NCI-H2081 (cell line): ENCODE measurements at places on chromosomes 12 and 14.

- DNase-seq, result no peak
These were observed 82.6 kb downstream of the BBS10 start for GRCh38 chr12:76265424-76266180.

- no peak for DNase-seq
These were observed 28.2 kb downstream of the EEA1 start for GRCh38 chr12:92900941-92901340.

- no peak for DNase-seq
These were observed 205.7 kb downstream of the EGLN3 start for GRCh38 chr14:33745163-33745562.

- no peak for DNase-seq
These were observed at the start of gene ADCY4 for GRCh38 chr14:24334431-24335291. TSS of gene ADCY4 (minus strand) at chr14:24335071. CDS start at chr14:24334652, 419 bp downstream.

- no peak for DNase-seq
These were observed 5.8 kb downstream of the NUMB start for GRCh38 chr14:73452341-73453186.

- peak; percentile 26 for DNase-seq
These were observed 6.2 kb downstream of the KHNYN start for GRCh38 chr14:24435998-24436354.

DNA sequence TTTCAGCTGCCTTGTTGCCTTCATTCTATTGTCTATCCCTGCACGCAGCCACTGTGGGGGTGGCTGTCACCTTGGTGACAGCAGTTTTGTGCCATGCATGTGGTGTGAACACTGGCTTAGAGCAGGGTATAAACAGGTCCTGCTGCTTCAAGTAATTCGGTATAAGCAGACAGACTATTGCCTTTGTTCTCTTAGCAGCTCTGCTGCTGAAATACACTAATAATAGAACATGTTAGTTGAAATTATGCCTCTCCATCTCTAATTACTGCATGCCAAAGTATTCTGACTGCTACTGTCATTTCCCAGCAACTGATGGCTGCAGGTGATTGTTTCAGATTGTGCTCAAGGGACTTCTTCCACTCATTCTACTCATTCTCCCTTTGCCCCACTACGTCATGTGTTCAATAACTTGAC lies 34.6 kb downstream of the PTPRO start:
- DNase-seq, result peak; percentile 99

- DNase-seq, result no peak
These were observed 20.6 kb upstream of the CPM start for GRCh38 chr12:68953536-68953935.

DNA sequence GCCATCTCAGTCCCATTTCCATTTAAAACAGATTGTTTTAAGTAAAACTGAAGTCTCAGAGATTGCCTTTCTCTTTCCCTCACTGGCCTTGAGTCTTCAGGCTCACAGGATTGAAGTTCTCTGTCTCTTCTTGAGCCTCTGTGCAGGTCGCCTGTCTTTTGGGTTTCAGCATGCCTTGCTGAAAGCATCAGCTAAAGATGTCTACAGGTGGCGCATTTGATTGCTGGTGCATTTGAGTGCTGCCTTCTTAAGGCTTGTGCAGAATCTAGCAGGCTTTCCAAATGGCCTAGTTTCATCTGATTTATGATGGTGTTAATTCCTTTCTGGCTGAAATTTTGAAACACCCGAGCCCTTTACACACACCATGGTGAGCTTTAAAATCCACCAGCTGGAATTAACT lies 1062.2 kb upstream of the FBXO33 start:
- no peak for DNase-seq

DNA sequence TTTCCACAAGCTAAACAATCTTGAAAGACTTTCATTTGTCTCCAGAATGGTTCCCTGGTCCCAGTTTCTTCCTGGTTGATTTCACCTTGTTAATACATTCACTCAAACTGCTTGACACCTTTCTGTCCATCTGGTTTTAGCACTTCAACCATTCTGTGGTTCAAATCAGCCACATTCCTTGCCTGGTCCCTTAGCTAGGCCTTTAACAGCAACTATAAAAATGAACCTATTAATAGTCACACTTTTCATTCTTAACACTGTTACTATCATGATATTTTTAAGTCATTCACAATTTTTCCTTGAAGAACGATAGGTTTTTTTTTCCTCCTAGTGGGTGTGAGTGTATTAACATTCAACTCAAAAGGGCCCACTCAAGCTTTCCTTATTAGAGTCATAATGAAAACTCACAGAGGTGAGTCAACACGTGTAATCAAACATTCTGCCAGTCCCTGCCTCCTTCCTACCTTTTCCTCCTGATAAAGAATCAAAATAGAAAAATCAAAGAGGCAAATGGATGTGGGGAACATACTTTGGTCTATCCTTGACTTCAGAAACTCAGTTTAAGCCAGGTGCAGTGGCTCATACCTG lies 34.4 kb upstream of the CCNT1 start:
- DNase-seq, result no peak

DNA sequence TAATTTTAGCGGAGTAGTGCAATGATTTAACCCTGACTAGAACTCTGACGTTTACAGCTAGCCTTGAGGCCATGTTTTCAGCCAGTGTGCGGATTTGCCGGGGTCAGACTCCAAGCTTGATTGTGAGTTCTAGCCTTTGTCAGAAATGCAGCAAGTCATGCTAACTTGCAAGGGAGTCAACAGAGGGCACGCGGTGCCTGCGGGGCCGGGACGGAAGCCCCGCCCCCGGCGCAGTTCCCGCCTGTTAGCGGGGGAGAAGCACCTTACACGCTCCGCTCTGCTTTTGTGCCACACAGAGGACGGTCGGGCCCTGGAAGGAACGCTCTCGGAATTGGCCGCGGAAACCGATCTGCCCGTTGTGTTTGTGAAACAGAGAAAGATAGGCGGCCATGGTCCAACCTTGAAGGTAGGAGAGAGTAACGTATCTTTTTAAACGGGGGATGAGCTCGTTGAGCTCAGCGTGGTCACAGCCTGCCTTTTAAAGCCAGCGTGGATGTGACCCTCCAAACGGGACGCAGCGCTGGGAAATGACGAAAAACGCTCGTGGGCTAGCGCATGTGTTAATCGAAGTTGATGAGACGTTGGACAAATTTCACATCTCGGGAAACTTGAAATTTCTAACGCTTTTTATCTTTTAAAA lies 14.8 kb upstream of the EID3 start:
- peak; percentile 90 for DNase-seq

DNA sequence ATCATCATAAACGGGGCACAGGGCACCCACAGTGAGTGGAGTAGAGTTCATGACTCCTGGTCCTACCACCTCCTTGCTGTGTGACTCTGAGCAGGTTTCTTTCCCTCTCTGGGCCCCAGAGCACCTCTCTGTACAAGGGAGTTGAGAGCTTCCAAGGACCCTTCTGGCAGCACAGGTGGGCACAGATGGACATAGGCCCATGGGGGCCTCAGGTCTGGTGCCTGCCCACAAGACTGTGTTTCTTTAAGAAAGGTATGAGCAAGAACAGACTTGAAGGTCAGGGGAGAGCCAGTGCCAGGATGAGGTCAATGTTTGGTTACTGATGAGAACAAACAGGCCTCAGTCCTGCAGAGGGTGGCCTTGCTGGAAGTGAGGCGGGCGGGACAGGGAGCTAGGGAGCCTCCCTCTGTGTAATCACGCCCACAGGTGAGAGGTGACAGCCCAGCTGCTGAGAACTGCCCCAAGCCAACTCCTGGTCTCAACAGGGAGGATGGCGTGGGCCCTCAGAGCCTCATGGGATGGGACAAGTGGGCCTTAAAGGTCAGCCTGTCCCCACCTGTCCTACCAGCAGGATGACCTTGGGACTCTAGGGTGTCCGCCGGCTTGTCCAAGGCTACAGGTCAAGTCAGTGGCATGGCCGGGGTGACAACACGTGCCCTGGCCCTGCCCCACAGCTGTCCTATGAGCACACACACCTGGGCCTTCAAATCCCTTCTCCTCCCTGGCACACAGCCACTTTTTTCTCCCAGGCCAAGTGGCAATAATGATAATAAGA lies 49.1 kb downstream of the CCDC85C start:
- DNase-seq, result no peak

DNA sequence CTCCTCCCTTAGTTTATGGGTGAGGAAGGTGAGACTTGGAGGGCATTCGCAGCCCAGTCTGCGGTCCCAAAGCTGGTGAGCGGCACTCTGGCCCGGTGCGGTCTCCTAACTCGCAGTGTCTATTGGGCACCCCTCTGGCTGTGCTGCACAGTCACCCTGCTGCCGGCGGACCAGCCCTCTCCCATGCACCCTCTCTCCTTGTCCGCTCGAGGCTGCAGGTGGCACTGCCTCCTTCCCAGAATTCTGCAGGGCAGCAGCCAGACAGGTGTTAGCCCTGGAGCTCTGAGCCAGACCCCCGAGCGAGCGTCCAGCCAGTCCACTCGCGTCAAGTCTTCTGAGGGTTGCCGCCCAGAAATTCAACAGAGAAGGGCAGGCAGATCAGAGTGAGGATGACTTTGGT lies 56.8 kb upstream of the DYNC1H1 start:
- DNase-seq, result no peak

DNA sequence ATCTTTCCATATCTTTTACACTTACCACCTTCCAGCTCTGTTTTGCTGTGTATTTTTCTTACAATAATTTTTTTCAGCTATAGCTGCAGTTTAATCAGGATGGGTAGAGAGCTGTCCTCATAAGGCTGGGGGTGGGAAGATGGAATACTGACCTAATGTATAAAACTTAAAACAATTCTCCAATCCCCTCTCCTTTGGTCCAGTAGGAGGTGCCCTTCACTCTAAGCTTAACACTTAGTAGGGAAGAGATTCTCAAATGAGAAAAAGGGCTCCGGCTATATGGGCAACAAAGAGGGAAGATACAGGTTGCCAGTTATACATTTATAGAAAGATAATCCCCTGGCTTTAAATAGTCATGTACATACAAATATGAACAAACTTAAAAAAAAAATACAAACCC lies 2.8 kb downstream of the ORMDL2 start:
- DNase-seq, result no peak

DNA sequence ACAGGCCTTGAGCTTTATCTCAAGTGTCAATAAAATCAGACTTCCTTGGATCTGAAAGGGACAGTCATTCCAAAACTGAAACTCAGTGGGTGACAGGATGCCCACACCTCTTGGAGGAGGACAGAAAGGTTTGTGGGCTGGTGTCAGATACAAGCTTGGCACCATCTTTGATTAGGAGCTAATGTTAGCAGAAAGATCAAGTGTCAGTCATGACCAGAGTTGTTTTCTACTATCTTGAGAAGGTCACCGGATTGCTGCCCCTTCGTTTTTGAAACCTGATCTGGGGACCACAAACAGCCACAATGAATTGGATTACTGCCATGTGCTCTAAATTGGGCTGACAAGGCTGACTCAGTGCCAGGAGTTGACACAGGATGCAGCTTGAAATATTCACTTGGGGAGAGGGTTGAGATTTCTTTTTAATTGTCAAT lies 88.3 kb downstream of the OTOGL start:
- peak; percentile 75 for DNase-seq

GRCh38 chr12:98351089-98351488 lies 164.3 kb upstream of the TMPO start:
- DNase-seq, result no peak

- no peak for DNase-seq
These were observed 11.2 kb downstream of the ACVR1B start for GRCh38 chr12:51962737-51963136.

- no peak for DNase-seq
These were observed 396.5 kb downstream of the FOXG1 start for GRCh38 chr14:29163109-29163508.

DNA sequence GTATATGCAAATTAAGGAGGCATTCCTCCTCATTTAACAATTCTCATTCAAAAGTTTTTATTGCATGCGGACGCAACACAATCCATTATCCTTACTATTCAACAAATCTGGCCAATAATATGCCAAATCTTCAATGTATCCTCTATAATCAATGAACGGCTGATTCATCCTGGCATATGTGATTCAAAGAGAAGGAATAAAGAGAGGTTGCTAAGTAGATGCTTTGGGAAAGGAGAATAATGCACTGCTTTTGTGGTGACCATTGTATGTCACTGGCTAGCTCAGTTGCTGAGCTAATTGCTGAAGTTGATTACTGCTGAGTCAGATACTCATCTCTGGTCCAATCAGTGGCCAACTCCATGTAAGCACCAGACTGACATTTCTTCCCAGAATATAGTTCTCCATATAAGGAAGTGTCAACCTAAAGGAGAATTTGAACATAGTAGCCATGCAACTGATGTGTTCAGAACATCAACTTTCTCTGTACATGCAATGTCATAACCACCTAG lies 148.0 kb downstream of the PDZRN4 start:
- no peak for DNase-seq

DNA sequence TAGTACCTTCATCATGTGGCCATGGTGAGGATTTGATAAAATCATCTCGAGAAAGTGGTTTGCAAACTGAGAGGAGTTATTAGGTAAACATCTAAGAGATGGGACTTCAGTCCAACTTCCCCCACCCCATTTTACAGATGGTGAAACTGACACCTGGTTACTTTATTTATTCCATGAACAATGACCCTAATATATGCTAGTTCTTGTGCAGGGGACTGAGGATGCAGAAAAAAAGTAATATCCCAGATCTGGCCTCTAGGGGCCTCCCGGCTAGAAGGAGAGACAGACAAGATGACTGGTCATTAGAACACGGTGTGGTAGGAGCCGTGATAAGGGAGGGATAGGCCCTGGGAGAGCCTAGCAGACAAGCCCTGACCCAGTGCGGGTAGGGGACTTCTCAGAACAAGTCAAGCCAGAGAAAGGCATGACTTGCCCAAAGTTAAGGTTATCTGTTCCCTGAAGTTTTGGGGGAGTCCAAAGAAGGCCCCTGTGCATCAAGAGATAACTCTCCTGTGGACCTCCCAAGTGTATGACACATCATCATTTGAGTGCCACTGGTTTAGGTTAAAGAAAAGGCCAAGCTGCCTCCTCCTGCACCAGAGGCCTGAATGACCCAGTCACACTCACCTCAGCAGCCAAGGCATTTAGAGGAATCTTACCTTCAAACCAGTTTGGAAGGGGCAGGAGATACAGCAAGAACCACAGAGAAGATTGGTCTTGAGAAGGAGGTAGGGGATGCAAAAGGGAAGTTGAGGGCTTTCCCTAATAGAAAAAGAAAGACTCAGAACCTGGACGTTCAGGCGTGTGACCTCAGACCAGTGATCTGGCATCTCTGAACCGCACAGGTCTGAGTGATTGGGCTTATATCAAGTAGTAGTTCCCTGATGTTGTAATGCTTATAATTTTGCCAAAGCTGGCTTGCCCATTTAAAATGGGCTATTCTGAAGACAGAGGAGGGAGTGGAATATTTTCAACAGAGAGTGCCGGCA lies 1.6 kb downstream of the CMKLR1 start:
- no peak for DNase-seq

- DNase-seq, result peak; percentile 8
These were observed 121.2 kb downstream of the METTL25 start for GRCh38 chr12:82479511-82479910.

- DNase-seq, result no peak
These were observed 52.2 kb upstream of the BICDL1 start for GRCh38 chr12:119936705-119937311.

- DNase-seq, result no peak
These were observed 38.9 kb downstream of the FBXO33 start for GRCh38 chr14:39393289-39393688.

GRCh38 chr14:96227428-96227827 lies 22.8 kb downstream of the BDKRB2 start:
- no peak for DNase-seq
